ENCODE measurements at places on chromosomes 7 and 10.
A peak's percentile ranks its signal among the peaks of the same experiment; 100 is the strongest.

- no peak for DNase-seq
Measured at GRCh38 chr7:41053820-41054219, 649.1 kb downstream of the INHBA start.

GRCh38 chr10:131978366-131978765 is 3.4 kb downstream of the BNIP3 start:
- DNase-seq: no peak

DNA sequence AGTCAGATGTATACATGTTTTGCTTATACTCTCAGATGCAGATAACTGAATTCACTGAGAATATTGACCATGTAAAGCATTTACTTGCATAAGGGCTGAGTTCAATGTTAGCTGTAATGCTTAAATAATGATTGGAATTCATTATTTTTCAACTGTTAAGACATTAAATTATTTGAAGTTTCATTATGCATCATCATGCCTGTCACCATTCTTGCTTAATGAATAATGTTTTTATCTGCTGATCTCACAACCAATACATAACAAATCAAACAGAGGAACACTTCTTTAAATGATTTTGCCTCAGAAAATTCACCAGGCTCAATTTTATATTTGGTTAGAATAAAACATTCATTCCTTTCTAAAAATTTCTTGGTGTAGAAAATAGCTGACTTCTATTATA is 233.4 kb downstream of the GPR37 start:
- DNase-seq: no peak

DNA sequence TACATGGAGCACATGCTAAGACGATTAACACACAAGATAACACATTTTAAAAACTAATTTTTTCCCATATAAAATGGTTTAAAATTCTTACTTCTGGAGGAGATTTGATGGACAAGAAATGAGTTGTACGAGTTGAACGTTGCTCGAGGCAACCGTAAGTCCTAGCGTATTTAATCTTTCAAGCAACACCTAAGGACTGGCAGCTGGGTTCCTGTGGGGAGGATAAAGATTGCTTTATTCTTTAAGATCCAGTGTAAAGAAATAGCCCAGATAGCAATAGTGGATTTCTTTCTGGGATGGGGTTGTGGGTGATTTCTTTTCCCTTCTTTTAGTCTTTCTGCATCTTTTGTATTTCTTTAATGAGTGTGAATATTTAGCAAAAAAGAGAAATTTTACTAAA is 9.8 kb downstream of the TBXAS1 start:
- no peak for DNase-seq

GRCh38 chr7:145624618-145625017 is 492.0 kb upstream of the CNTNAP2 start:
- DNase-seq: no peak

GRCh38 chr7:135936497-135937217 is 40.5 kb downstream of the MTPN start:
- DNase-seq: no peak

DNA sequence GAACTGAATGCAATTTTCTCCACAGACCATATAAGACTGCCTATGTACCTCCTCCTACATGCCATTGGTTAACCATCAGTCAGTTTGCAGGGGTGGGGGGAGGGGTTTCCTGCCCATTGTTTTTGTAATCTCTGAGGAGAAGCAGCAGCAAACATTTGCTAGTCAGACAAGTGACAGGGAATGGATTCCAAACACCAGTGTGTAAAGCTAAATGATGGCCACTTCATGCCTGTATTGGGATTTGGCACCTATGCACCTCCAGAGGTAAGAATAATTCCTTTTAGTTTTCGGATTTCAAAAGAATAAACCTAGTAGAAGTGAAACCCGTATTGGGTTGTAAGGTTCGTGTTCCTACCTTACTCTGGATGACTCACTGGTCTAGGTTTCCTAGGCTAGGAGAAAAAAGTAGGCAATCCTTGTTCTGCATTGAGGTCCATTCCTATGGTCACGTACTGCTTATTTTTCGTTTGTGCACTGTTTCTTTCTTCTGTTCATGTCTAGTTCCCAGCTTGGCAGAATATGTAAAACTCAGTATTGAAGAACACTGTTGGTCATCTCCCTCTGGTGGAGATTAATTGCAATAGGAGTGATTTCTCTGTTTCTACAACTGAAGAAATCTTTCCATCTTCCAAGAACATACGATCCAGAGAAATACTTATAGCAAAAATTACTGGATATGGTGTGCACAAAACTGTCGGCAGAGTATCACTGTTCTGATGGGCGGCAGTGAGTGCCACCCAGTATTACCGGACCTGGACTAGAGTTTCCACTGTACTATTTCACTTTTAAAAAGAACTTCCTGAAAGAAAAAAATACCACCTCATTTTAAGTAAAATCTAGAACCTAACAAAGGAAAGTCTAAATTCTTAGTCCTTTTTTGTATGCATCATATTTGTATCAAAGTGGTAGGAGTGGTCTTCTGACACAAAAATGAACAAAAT is at the start of gene AKR1C3:
TSS of gene AKR1C3 (plus strand) at position 150 of the 941 bp plus-strand sequence. CDS start at position 181, 31 bp downstream.
- DNase-seq: no peak

DNA sequence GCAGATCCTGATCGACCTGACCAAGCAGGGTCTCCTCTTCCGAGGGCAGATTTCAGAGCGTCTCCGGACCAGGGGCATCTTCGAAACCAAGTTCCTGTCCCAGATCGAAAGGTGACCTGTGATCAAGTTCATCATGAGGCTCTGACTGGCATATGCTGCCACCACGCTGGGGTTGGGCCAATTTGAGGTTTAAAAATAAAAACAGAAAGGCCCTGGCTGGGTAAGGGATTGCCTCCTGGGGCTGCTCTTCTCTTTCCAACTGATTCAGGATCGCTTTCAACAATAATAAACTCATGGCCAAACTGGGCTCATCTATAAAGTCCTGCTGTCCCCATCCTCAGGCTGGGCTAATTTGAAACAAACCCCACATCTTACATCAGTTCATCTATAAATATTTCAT is 17.1 kb upstream of the HK1 start:
- DNase-seq: no peak

GRCh38 chr10:35565602-35566081 is 39.5 kb upstream of the GJD4 start:
- DNase-seq: peak; percentile 50

- DNase-seq: no peak
Measured at GRCh38 chr10:3420527-3421469, 248.2 kb upstream of the PITRM1 start.

DNA sequence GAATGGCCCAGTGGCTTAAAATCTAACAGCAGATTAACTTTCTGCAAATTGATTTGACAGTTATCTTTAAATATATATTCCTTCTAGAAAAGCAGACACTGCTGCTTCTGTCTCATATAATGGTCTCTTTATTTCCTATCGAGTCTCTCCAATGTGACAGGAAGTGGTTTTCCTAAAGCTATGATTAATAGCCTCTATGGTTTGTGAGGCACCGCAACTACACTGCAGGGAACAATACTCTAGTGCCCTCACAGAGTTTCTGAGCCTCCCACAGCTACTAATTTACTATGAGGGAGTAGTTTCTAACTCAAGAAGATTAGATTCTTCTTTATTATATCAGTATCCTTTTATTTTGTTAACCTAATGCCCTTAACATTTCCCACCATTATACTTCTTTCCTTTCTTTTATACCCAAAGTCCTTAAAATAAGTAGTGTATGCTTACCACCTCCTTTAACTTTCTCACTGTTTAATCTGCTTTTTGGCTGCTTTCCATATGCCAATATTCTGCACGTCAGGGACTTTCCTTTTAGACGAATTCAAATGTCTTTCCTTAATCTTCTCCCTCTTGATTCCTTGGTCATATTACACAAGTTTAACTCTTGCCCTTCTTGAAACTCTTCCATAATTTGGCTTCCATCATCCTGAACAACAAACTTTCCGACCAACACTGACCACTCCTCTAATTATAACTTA is 23.8 kb upstream of the AHR start:
- DNase-seq: no peak

DNA sequence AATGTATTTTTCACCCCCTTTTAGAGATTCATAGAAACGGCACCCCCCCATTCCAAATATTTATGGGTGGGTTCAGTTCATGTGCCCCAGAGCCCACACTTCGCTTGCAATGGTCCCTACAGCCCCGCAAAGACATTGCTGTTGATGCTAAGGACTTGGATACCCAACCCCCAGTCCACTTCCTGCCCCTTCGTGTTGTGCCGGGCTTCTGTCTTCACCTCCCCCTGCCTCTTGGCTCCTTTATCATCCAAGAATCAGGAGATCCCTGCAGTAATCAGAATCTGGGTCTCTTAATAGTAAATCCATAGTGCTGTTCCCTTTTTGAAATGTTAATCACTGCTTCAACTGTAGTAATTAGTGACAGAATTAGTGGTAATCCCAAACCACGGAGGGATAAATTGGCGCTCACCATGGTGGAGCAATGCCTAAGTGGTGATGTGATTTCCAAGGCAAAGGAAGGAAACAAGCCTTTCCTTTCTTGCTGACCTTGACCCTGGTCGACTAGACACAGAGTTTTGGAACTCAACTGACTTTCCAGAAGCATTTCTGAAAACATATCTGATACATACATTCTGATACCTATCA is 67.7 kb downstream of the HK1 start:
- no peak for DNase-seq

GRCh38 chr7:115363916-115364315 is 442.0 kb downstream of the MDFIC start:
- no peak for DNase-seq

DNA sequence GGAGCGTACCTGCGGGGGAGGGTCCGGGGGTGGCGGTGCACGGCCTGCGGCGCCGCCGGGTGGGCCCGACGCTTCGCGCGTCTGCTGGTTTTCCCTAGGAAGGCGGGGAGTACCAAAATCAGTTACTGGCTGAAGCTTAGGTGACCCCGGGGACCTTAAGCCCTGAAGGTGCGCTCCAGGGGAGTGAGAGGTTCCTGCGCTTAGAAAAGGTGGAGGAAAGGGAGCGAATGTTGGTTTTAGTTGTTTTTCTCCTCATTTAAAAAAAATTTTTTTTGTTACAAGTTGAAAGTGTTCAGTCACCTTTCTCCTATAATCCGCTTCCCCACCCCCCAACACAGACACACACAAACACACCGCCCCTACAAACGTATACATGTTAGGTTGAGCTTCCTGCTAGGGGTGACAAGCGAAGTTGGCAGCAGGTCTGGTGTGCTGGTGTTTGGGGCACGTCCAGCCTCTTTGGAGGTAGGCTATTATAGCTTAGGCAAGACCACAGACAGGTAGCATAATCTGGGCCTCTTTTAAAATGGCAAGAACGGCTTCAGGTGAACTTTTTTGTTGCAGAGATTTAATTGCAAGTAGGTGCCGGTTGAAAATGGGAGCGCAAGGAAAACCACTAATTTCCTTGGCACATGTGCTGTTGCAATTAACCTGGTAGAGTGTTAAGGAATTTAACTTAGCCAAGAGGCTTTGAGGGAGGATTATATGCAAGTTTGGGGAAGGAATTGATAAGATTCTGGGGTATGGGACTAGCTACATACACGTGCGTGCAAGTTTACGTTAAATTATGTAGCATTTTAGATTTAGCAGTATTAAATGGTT is 945 bp downstream of the ADD3 start:
- peak; percentile 54 for DNase-seq

GRCh38 chr10:105681051-105681450 is 1040.0 kb downstream of the SORCS3 start:
- no peak for DNase-seq

- no peak for DNase-seq
Measured at GRCh38 chr10:11290156-11290890, 272.7 kb downstream of the CELF2 start.

DNA sequence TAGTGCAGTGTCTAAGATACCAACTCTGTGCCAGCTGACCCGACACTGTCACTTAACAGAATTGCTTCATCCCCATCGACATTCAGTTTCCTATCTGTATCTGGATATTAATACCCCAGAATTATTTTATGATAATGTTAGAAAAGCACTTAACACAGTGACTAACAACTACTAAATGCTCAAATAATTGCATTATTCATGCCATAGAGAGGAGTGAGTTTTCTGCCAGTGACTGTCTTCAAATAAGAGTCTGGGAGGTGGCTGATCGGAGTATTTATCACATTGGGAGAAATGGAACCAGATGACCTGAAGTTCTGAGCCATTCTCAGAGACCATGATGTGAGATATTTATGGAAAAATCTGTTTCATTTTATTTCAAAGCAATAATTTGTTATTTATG is 65.7 kb downstream of the NHLRC2 start:
- no peak for DNase-seq

GRCh38 chr10:132453470-132453861 is 56.5 kb downstream of the PWWP2B start:
- DNase-seq: no peak

- no peak for DNase-seq
Measured at GRCh38 chr7:105202616-105203015, 186.1 kb downstream of the SRPK2 start.

GRCh38 chr10:102117391-102118159 is 2.6 kb downstream of the LDB1 start:
- DNase-seq: peak; percentile 92

GRCh38 chr7:152883858-152884257 is 124.3 kb downstream of the ACTR3B start:
- no peak for DNase-seq

DNA sequence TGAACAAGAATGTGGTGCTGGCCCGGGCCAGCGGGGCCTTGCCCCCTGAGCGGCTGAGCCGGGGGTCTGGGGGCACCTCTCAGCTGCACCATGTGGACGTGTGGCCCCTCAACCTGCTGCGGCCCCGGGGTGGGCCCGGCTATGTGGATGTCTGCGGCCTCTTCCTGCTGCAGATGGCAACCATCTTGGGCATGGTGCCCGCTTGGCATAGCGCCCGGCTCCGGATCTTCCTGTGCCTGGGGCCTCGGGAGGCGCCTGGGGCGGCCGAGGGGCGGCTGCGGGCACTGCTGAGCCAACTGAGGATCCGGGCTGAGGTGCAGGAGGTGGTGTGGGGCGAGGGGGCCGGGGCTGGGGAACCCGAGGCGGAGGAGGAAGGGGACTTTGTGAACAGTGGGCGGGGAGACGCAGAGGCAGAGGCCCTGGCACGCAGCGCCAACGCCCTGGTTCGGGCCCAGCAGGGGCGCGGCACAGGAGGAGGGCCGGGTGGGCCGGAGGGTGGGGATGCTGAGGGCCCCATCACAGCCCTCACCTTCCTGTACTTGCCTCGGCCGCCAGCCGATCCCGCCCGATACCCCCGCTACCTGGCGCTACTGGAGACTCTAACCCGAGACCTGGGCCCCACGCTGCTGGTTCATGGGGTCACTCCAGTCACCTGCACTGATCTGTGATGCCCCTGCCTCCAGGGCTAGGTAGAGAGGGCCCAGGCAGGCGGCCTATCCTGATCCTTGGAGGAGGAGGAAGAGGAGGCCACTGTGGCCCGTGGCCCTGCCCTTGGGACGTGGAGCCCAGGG is 1.1 kb upstream of the TRIP6 start:
- DNase-seq: peak; percentile 89

- no peak for DNase-seq
Measured at GRCh38 chr7:113968713-113969112, 49.9 kb upstream of the PPP1R3A start.

GRCh38 chr10:34584164-34584563 is 230.9 kb downstream of the PARD3 start:
- DNase-seq: peak; percentile 28

Data from femur (tissue), 1 donor.